ENCODE measurements at places on chromosomes 1 and 21.
A peak's percentile ranks its signal among the peaks of the same experiment; 100 is the strongest.

GRCh38 chr1:153649863-153650235 is 8.7 kb upstream of the SNAPIN start:
- DNase-seq = no peak

- no peak for DNase-seq
Measured at GRCh38 chr1:34330061-34330460, 153.4 kb downstream of the C1orf94 start.

- DNase-seq = no peak
Measured at GRCh38 chr1:14443164-14443787, 155.2 kb upstream of the KAZN start.

DNA sequence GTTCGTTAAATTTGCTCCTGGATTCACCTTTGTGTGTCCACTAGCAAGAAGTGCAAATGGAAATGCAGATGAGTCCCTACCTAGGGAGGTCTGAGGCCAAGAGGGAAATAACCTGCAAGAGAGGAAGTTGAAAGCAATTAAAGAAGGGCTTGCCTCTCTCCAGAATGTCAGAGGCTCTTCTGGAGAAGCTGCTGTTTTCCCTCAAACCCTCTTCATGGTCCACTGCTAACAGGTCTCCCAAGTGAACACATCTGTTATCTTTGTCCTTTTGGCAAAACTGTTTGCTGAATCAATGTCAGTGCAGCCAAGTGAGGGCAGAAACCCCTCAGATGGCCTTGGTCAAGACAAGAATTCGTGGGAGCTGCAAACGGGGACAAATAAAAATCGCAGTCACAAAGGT is 177.3 kb upstream of the PLXNA2 start:
- DNase-seq = no peak

DNA sequence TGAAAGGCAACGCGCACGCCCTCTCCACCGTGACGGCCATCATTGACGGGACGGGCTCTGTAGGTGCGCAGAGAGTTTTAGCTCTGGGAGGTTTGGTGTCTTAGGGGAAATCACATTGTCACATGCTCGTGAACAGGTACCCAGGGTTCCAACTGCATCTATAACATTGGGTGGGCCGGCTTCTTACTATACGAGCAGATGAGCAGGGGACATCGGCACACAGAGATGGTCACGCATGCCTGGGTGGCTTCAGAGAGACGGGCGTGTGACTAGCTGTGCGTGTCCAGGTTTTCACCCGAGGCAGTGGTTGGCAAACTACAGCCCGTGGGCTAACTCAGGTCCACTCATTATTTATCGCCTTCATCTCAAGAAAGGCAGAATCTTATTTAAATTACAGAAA is 54.7 kb downstream of the SLC37A1 start:
- DNase-seq = no peak

DNA sequence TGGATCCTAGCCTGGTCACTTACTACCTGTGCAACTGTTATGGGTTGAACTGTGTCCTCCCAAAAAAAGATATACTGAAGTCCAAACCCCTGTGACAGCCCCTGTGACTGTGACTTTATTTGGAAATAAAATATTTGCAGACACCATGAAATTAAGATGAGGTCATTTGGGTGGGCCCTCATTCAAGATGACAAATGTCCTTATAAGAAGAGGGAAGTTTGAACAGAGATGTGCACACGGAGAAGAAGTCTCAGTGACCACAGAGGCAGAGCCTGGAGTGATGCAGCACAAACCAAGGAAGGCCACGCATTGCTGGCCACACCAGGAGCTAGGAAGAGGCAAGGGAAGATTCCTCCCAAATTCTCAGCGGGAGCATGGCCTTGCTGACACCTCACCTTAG is 249.7 kb upstream of the RUNX1 start:
- DNase-seq = no peak

- DNase-seq = no peak
Measured at GRCh38 chr1:17587693-17588047, 48.2 kb downstream of the ARHGEF10L start.

GRCh38 chr1:37433171-37433570 is 41.2 kb upstream of the ZC3H12A start:
- DNase-seq = no peak

- no peak for DNase-seq
Measured at GRCh38 chr1:32813941-32814739, 3.0 kb downstream of the YARS1 start.

DNA sequence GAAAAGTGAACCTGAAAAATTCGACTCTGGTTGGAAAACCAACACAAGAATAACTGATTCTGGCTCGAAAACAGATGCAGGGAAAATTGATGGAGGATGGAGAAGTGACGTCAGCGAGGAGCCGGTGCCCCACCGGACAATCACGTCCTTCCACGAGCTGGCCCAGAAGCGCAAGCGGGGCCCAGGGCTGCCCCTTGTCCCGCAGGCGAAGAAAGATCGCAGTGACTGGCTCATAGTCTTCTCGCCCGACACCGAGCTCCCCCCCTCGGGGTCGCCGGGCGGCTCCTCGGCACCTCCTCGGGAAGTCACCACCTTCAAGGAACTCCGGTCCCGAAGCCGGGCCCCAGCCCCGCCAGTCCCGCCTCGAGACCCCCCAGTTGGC is 1.9 kb downstream of the RUSC1 start:
- no peak for DNase-seq

- DNase-seq = no peak
Measured at GRCh38 chr1:154695985-154696384, 88.0 kb upstream of the ADAR start.

DNA sequence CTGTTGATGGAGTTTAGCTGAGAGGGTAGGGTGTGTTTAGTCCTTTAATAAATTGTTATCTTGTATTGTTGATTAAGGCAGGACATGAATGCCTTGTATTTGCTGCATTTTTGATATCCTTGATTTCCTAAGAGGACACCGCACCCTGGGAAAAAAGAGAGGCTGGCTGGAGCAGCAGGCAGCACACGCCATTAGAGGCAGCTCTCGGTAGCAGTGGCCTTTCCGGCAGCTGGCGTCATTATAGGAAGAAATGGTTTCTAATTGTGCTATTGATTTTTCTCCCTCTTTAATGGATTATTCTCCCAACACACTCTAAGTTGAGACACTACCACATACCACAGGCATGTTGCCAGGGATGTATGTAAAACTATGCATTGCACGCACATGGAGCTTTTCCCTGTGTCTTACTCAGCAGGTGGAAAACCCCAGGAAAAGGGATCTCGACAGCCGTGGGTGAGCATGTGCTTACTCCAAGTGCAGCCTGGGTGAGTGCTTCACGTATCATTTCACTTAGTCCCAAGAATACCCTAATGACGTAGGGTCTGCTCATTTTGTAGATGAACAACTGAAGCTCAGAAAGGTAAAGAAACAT is 440.4 kb upstream of the RUNX1 start:
- no peak for DNase-seq

DNA sequence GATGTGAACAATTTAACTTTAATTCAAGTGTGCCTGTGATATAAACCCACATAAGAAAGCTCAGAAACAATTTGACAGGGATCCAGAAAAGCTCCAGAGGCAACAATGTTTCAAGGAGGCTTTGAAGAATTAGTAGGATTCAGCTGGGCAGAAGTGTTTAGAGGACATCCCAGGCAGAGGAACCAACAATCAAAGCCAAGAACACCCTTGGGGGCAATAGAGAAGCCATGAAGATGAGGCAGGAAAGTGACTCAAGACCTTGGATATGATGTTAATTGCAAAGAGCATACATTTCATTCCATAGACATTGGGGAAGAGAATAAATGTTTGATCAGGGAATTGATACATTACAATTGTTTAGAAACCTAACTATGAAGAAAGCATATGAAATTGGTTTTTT is 280.3 kb downstream of the LTN1 start:
- DNase-seq = no peak

DNA sequence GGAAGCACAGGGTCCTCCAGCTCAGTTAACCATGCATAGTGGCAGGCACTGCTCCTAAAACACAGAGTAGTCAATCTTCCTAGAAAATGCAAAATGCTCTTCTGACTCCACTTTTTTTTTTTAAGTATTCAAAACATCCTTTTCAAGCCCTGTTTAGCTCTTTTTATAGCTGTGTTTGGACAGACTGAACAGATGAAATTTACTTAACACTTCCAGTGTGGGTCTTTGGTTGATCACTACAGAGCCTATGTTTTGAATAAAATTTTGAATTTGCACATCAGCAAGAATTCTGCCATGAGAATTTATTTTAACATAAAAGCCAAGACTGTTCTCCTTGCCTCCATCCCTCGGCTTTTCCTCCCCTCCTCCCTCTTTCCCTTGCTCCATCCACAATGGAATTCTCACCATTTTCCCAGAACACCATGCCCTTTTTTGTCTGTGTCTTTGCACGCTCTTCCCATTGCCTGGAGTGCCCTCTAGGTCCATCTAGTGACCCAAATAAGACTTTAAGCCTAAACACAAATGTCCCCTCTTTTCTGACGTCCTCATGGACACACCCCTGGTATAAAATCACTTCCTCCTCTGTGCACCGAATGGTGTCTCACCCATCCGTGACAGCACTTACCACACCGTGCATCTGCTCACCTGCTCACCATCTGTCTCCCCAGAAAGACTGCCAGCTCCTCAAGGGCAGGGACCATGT is 24.0 kb upstream of the CPT2 start:
- no peak for DNase-seq

- DNase-seq = no peak
Measured at GRCh38 chr1:25216123-25216522, 16.2 kb downstream of the SYF2 start.

DNA sequence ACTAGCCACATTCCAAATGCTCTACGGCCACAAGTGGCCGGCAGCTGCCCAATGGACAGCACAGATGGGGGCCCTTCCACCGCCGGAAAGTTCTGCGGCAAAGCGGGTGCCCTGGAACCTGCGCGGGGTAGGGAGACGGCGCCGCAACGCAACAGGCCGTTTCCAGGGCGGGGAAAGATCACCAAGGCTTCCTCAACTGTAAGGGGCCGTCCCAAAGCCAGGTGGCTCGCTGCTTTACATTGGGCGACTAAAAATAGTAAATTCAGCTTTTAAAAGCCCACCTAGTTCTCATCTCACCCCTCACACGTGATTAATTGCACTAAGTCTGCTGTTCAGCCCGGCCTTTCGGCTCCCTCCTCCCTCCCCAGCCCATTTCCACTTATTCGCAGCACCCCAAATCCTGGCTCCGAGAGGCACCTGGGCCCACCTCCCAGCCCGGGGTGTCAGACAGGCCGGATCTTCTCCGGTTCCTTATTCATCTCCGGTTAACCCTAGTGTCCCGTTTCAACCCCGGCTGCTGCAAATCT is 643 bp downstream of the CFAP298 start:
- no peak for DNase-seq

DNA sequence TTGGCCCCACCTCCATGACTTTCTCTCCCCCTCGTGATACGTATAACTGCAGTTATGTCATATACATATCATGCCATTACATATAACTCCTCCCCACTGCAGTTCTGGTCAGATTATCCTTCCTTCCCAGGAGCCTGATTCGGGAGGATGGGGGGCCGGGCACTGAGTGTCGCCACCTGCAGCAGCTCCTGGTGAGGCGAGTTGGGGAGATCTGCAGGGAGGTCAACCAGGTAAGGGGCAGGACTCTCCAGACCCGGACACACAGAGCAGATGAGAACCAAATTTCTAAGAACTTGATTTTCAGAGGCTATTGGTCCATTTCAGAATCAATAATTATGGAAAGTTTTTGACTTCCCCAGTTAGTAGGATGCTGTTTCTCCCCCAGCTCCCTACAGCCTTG is 19.5 kb downstream of the HYI start:
- no peak for DNase-seq

DNA sequence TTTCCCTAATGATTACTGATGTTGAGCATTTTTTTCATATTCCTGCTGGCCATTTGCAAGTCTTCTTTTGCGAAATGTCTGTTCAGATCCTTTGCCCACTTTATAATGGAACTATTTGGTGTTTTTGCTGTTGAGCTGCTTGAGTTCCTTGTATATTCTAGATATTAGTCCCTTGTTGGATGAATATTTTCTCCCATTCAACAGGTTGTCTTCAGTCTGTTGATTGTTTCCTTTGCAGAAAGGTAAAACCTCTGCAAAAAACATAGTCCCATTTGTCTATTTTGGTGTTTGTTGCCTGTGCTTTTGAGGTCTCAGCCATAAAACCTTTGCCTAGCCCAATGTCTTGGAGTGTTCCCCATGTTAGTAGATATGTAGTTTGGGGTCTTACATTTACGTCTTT is 78.0 kb upstream of the GUCA2B start:
- no peak for DNase-seq

DNA sequence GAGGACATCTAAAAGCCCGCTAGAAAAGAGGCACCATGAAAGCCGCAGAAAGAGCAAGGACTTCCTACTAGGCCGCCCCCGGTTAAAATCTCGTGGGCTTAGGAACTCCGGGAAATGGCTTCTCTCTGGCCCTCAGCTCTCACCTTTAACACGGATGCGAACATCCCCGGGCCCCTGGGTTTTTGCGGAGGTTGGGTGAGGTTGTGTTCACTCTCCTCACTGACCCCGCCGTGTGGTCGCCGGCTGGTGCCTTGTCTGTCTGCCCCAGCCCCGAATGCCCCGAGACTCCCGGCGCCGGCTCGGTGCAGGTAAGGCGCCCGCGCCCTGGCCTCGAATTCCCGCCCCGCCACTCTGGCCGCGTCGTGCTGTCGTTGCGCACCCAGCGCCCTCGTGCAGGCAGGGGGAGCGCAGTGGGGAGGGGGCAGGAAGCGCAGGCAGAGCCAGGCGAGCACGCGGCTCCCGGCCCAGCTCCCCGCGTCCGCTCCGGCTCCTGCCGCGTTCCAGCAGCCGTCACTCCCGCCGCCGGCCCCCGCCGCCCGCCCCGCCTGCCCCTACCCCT is at the start of gene SHISAL2A:
Gene SHISAL2A, plus strand, starts transcription at position 437 of the 559 bp plus-strand sequence. CDS start 326 bp downstream, outside the sequence.
- peak; percentile 19 for DNase-seq

- no peak for DNase-seq
Measured at GRCh38 chr1:108878678-108879077, 1.9 kb downstream of the GPSM2 start.

GRCh38 chr1:152501704-152502103 is 8.9 kb upstream of the LCE5A start:
- no peak for DNase-seq

GRCh38 chr1:235106457-235106856 is 22.2 kb downstream of the TOMM20 start:
- no peak for DNase-seq

DNA sequence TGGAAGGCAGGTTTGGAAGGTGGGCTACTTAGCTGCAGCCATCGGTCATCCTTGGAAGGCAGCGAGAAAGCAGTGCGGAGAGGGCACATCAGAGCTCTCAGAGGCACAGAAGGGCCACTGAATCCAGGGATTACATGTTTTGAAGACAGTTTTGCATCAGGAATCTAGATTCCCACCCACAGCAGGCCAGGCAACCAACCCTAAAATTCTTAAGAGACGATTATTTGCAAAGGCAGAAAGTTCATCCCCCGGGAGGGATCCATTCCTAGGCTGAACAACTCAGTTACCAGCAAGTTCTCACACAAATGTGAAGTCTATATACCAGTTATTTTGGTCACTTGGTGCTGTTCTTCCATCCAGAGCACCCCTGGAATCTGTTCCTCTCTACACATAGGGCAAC is 457.3 kb upstream of the VAMP3 start:
- DNase-seq = no peak

- no peak for DNase-seq
Measured at GRCh38 chr1:85473390-85473789, 8.4 kb upstream of the DDAH1 start.

GRCh38 chr1:231386466-231386865 is 35.6 kb downstream of the EGLN1 start:
- DNase-seq = no peak
